ENCODE measurements at places on chromosomes 2 and 18. TPM values are rescaled to one million over a fixed set of nuclear protein-coding genes. Genes with fewer than 3 reads are reported as not detected.

DNA sequence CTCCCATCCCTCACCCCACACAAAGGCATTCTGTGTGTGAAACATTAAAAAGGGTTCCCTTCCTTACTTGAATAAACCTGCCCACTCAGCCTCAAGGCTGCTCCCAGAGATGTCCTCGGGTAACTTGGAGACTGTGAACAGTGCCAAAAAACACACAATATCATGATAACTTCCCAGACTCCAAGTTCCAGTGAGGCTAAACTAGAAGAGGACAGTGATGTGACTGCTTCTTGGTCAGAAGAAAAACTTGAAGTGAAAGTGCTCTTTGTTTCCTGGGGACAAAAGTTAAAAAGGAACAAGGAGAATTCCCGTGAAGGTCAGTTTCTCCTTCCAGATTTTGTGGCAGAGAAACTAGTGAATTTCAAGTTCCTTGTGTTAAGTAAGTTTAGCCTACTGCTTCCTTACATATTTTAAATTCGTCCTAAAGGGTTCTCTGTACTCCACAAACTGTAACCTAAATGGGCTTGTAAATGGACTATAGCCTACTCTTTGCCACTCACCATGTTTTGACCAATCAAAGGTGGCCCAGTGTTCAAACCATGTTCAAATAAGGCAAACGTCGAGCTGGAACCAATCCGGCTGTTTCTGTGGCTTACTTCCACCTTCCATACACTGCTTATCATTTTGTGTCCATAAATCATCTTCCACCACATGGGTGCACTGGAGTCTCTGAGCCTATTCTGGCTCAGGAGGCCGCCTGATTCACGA, 20.4 kb downstream of the TPRKB start:
- DNase-seq, result no peak

DNA sequence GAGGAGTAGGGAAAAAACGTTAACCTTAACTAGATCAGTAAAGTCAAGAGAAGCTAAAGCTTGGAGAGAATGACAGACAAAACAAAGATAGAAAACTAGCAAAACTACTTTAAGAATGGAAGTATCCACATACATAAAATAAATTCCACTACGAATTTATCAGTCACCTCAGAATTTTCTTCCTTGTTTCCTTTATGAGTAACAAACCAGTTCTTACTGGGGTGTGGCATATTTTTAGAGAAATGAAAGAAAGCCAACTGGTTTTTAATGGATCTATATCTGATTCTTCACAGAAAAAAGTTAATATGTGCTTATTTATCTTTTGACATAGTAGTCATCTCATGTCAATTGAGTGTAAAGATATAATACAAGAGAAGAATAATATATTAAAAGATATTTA, 2033.7 kb upstream of the CELF4 start:
- no peak for DNase-seq

ANKRD30BL gene
- 3.0 TPM for total RNA-seq

RNU2-63P gene
- not detected for total RNA-seq

- DNase-seq, result no peak
Measured at GRCh38 chr2:11175293-11175795, 20.1 kb downstream of the SLC66A3 start.

GRCh38 chr2:215338883-215339679, 27.2 kb downstream of the ATIC start:
- DNase-seq, result no peak

- no peak for DNase-seq
Measured at GRCh38 chr18:3383381-3383915, 66.5 kb upstream of the TGIF1 start.

ABCB11 gene
- total RNA-seq, result 1.2 TPM

FBXO15 gene
- total RNA-seq, result 7.8 TPM

All from prostate gland (tissue), 2 donors.